ENCODE measurements at places on chromosomes 12 and 14.

DNA sequence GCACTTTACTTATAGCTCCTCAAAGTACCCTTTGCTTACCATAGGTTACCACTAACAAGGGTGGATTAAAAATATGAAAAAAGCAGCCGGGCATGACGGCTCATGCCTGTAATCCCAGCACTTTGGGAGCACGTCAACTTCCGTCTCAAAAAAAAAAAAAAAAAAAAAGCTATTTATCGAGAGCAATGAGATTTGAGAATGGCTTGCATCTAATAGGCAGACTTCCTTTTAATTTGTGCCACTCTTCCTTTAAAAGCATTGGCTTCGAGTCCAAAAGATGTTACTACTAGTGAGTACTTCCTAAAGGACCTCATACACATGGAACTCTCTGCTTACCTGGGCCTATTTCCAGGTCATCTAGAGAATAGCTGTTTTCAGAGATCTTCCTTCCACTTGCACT, 38.5 kb upstream of the CERS5 start:
- DNase-seq, result no peak

DNA sequence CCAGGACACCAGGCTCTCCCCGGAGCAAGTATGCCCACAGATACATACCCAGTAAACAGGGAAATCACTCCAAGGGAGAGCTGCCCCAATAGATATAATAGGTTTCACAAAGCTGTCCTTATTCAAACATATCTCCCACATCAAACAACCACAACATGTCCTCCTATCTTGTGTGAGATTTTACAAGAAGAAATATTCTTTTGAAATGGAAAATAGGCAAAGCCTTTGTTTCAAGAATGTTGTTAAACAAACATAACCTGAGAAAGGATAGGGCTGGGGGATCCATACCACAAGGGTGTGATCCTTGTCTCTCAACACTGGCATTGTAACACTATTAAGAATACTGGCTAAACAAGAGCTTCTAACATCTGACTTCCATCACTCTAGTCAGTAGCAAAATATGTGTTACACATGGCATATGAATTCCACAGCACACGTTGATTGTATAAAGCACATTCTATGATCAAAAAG, 32.9 kb downstream of the LGR5 start:
- no peak for DNase-seq

DNA sequence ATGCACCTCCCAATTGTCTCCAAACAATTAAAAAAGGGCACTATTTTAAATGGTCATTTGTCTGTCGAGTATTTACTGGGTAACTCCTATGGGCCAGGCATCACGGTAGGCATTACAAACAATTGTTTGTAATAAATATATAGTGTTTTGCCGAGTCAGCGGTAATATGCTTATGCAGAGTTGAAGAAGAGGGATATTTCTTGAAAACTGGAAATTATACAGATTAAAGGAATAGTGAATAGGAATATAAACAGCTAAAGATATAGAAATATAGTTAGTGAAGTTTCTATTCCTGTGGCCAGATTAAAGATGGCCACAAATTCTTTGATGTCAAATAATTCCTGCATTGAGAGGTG, 13.5 kb upstream of the CRADD start:
- DNase-seq, result no peak

DNA sequence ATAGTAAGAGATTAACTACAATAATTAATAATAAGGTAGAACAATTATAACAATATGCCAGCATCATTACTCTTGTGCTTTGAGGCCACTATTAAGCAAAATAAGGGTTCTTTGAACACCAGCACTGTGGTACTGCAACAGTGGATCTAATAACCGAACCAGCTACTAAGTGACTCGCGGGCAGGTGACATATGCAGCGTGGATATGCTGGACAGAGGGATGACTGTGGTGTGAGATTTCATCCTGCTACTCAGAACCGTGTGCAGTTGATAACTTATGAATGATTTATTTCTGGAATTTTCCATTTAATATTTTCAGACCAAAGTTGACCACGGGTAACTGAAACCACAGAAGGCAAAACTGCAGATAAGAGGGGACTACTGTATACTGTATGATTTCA, 34.4 kb downstream of the BMAL2 start:
- DNase-seq, result no peak

DNA sequence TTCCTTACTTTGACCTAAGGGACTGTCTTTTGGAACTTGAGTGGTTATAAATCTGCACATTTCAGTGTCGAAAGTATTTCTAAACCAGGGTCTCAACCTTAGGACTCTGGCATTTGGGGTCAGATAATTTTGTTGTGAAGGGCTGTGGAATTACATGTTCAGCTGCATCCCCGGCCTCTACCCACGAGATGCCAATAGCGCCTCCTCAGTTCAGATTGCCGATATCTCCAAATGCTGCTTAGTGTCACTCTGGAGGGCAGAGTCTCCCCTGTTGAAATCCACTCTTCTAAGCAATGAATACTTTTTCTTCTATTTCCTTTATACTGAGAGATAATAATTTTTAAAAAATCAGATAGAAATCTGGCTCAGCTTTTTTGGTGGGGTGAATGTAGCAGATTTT, 379.4 kb upstream of the RGS6 start:
- DNase-seq, result no peak

DNA sequence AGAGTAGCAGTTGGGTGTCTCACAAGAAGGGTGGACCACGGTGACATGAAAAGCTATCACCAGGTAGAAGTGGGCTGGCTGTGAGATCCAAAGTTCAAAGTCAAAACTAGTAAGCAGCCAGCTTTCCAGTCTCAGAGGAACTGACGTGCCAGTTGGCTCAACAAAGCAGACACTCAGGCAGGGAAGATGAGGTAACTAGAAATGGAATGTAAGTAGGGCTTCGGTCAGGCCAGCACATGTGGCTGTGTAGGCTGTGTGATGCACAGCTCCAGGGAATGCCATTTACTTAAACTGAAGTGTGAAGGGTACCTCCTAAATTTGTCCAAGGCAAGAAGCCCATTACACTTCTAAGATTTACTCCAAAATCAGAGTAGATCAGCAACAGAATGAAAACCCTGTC, 43.6 kb downstream of the PTPRR start:
- no peak for DNase-seq

GRCh38 chr12:117967512-117967911, 1.3 kb downstream of the KSR2 start:
- DNase-seq, result no peak

GRCh38 chr14:66496188-66496807, 10.1 kb downstream of the CCDC196 start:
- no peak for DNase-seq

GRCh38 chr14:60599727-60600126, 49.5 kb downstream of the SIX1 start:
- DNase-seq, result no peak

DNA sequence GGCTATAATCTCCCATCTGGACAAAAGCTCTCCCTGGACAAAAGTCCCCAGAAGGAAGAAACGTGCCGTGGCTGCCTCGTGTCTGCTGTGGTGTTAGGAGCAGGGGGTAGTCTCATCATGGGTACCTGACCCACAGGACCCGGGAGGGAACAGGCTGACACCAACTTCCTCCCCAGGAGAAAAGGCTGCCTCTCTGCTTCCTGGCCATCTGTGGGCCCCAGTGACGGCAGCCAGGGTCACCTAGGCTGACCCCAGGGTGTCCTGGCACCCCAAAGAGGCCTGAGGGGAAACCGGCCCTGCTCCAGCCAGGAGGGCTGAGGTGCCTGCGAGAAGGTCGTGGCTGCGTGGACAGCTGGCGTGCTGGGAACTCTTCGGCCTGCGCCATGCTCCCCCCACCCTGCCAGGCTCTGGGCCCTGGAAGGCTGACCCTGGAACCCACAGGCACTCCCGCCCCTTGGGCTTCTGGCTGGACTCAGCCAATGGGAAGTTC, 133.9 kb downstream of the RFLNA start:
- DNase-seq, result no peak

- DNase-seq, result no peak
Observed at GRCh38 chr12:49882248-49882850, 21.4 kb downstream of the FAIM2 start.

GRCh38 chr12:38544330-38545066, 227.9 kb downstream of the ALG10B start:
- no peak for DNase-seq

DNA sequence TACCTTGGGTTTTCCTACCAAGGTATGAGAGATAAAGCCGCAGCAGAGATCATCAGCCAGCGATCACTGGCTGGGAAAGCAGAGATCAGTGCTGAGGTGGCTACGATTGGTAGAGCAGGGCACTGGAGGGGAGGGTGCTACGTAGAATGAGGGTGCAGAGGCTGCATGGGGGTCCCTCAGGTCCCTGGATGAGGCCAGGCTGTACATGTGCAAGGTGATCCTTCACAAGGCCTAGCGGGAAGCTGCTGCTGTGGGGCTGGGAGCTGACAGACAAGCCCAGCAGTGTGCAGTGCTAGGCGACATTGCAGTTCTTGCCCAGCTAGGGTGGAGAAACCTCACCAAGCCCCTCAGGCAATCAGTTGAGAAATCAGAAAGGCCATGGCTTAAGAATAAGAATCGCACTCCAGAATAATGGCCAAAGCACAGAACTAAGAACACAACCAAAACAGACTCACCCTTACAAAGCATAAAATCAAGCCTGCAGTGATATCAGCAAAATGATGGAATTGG, 37.2 kb upstream of the GPR132 start:
- DNase-seq, result no peak

- no peak for DNase-seq
Observed at GRCh38 chr14:58824796-58825195, 187.0 kb downstream of the DACT1 start.

- no peak for DNase-seq
Observed at GRCh38 chr14:61568572-61569011, 126.7 kb upstream of the HIF1A start.

GRCh38 chr14:91482263-91483013, 27.7 kb downstream of the PPP4R3A start:
- no peak for DNase-seq

DNA sequence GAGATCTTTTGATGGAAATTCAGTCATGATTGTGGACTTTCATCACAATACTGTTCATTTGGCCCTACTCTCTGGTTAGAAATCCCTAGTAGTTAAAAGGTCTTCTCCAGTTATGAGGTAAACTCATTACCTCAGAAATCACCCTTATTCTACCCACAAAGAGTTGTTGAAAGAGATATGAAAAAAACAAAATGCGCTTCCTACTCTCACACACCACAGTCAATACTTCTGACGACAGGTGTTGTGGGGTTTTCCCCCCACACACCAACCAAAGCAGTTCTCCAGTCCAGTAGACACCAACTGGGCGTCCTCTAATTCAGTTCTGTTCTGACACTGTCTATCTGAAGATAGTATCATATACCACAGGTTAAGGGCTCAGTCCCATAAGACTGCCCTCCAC, 54.9 kb downstream of the TRMT5 start:
- no peak for DNase-seq

GRCh38 chr12:107449891-107450290, 235.7 kb upstream of the PWP1 start:
- DNase-seq, result no peak

- DNase-seq, result no peak
Observed at GRCh38 chr12:53726946-53727309, 324 bp downstream of the CALCOCO1 start.

- DNase-seq, result no peak
Observed at GRCh38 chr14:50926851-50927386, 17.4 kb downstream of the PYGL start.

DNA sequence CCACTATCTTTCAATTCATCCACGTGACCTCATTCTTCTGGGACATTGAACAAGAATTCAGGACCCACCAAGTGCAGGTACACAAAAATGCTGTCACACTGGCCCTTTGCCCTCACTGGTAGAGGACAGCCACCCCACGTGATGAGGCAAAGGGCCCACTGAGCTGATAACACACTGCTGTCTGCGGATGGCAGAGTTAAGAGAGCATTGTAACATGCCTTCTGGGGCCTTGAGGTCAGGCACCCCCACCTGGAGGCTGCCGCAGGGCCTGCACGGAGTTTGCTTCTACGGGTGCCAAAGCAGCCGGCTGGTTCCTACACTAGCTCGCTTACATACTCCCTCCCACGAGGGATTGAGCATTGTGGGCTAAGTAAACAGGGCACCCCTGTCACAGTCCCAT, 101.0 kb downstream of the LRIG3 start:
- DNase-seq, result no peak

DNA sequence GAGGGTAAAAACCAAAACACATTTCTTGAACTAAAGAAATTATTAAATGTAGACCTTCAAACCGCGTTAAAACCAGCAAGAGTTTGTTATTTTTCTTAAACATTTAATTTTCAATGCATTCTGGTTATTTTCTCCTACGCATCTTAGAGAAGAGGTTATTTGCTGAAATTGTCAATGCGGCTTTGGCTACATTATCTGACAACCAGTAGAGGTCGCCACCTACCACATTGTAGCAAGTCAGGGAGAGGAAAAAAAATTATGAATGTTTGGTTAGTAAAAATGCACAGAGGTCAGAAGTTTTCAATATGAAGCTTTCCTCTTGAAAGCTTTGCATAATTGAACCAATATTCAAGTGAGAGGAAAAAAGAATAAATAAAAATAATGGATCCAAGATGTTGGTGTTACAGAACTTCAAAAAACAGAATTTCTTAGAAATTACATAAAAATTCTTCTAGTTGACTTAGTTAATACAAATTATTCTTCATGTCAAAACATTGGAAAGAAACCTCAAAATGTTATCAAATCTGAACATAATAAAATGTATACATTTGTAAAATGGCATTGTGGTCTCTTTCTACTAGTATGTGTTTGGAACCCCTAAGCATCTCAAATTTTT, 159.4 kb upstream of the TMTC2 start:
- DNase-seq, result peak; percentile 23

GRCh38 chr14:83058068-83058467, 1524.4 kb upstream of the SEL1L start:
- DNase-seq, result no peak

DNA sequence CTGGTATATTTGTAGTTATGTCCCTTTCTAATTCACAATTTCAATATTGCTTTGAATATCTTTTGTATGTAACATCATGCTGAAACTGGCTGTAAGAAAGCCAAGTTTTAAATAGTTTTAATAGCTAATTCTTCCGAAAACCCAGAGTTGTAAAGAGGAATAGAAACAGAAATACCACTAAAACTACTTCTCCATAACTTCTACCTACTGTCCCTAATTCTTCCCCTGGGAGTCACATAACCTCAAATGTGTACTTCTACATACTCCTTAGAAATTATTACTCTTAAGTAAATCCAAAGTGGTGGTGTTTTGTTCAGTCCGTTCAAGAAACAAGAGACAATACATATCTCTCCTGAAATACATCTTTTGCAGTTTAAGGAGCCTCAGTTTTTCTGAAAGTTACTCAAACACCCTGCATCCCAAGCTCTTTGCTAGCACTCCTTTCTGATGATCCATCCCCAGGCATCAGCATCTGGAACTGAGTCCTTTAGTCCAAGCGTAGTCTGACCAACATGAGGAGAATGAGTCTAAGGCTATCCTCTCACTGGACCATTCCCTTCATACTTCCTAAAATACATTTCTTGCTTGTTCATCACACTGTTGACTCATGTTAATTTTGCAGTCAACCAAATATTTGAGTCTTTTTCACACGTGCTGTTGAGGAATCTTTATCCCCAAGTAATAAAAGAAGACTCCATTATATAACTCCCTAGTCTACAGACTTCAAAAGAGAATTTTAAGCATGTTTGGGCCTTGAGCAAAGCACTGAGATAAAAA, 214.3 kb upstream of the NUDT4 start:
- no peak for DNase-seq

GRCh38 chr14:79730953-79731352, 480.4 kb downstream of the DIO2 start:
- no peak for DNase-seq
